ENCODE measurements at places on chromosomes 5 and 9.

GRCh38 chr5:163512526-163512925 lies 7.1 kb downstream of the MAT2B start:
- no peak for DNase-seq

DNA sequence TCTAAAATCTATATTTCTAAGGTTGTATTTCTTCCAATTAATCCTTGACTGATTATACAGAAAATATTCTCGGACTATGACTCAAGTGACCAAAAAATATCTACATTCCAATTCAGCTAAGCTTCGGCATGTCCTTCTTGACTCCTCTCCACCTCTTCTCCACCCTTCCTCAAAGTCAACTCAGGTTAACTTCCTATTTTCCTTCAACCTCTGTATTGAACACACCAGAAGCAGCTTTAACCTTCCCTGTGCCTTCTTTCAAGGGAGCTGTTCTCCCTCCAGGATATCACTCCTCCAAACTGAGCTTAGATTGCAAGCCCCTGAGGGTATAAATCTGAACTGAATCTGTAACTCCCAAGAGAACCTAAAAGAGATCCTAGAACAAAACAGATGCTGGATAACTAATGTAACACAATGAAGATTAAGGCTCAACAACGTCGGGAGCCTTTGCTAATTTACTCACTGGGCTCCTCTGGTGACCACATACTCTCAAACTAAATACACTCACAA lies 1.1 kb downstream of the SLCO4C1 start:
- no peak for DNase-seq

DNA sequence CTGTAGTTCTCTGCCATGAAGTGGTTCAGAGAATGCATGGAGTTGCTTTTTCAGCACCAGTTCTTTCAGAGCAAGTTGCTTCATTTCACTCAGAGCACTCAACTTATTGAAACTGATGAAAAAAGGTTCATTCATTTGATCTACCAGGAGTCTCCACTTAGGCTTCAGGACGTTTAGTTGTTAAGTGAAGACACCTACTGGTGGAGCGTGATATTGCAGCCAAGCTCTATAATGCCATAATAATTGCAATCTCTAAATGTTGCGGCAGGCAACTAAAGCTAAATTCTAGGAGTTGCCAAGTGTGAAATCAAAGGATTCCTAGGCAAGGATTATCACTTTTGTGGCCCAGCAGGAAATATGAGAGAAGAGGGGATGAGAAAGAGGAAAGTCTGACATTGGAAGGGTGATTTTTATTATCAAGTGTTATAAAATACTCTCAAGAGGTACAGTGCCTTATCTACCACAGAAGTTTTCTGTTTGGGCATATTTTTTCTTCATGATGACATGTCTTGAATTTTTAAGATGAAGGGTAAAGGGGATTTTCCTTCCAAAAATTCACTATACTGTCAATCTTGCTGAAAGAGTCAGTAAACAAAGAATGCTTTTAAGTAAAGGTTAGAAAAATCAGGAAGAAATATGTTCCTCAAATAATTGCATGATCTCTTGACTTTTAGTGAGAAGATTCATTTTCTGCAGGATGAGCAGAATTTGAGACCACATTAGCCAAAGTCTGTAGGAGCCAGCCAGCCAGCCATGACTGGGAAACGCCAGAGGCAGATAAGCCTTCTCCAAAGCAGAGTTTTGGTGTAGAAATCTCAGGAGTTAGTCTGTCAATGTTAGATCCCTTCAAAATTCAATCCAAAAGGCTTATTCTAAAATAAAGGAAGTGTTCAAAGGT lies 83.4 kb downstream of the SH3PXD2B start:
- DNase-seq, result no peak

GRCh38 chr9:116774421-116775180 lies 87.5 kb downstream of the TRIM32 start:
- DNase-seq, result no peak

DNA sequence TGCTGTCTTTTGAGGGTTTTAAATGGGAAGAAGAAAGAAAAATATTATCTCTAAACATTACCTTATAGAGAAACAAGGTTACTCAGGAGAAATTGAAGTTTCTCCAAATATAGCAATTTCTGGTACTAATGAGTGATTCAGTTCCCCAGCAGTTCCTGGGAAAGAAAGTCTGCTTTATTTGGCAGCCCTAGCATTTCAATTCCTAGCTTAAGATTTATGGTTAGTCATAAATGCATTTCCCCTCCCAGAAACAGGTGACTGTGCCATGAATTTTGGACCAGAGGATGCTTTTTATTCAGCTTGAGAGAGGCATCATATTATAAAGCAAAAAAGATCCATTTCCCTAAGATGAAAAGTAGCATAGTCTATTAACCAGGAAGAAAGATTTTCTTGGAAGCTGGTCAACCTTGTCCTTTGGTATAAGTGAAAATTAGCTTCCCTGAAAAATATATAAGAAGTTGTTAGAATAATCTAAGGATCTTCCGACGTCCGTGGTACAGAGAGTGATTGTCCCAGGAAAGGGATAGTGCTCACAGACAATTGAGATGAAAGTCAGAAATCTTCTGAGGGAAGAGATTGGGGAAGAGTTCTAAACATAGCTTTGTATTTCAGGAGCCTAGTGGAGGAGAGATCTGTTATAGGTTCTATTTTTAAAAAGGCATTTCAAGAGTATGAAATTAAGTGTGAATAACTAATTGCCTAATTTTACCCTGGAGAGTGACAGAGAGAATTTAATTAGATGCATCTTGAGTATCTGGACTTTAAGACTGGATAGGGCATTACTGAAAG lies 164.9 kb downstream of the ESM1 start:
- no peak for DNase-seq

DNA sequence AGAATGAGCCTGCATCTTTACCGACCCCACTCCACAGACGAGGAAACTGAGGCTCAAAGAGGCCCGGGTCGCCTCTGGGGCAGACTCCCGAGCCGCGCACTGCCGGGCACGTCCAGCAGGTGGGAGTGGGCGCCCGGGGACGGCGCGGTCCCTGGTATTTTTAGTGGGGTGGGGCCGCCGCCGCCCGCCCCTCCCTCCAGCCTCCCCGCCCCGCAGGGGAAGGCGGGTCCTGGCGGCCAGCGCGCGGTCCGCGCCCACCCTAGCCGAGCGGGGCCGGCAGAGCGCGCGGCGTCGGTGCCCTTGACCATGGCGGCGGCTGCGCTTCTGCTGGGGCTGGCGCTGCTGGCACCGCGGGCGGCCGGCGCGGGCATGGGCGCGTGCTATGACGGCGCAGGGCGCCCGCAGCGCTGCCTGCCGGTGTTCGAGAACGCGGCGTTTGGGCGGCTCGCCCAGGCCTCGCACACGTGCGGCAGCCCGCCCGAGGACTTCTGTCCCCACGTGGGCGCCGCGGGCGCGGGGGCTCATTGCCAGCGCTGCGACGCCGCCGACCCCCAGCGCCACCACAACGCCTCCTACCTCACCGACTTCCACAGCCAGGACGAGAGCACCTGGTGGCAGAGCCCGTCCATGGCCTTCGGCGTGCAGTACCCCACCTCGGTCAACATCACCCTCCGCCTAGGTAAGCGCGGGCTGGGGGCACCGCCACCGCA lies at the start of gene LAMC3:
Gene LAMC3, plus strand, starts transcription at position 266 of the 710 bp plus-strand sequence. Its CDS starts 41 bp downstream, at position 307.
- no peak for DNase-seq

DNA sequence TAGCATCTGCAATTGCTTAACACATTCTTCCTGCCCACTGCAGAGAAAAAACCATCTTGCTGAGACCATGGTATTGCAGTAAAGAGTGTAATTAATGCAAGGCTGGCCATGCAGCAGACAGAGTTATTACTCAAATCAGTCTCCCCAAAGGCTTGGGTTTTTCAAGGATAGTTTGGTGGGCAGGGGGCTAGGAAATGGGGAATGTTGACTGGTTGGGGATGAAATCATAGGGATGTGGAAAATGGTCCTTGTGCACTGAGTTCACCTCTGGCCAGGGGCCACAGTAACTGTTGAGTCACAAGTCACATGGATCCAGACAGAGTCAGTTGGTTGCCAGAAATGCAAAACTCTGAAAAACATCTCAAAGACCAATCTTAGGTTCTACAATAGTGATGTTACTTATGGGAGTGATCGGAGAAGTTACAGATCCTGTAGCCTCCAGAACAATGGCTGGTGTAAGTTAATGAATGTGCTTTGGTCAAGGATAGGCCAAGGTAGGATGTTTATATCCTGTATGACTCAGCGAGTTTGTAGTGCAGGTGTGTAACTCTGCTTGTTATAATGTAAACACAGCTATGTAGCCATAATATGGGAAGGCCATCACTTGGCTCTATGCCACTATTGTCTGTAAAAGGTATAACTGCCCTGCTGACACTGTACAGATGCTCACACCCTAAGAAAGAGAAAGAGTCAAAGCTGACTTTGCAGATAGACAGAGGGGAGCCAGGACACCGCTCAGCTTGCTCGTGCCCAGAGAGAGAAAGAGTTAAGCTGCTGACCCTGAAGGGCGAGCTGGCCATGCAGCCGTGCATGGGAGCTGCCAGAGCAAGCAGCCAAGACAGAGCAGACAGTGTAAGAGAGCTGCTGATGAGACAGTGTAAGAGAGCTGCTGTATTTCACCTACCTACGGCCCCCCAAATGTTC lies 27.2 kb downstream of the C9orf152 start:
- peak; percentile 32 for DNase-seq

- DNase-seq, result no peak
Observed at GRCh38 chr5:154369682-154370081, 76.1 kb upstream of the SAP30L start.

GRCh38 chr9:14987858-14988257 lies 77.6 kb upstream of the FREM1 start:
- DNase-seq, result no peak

DNA sequence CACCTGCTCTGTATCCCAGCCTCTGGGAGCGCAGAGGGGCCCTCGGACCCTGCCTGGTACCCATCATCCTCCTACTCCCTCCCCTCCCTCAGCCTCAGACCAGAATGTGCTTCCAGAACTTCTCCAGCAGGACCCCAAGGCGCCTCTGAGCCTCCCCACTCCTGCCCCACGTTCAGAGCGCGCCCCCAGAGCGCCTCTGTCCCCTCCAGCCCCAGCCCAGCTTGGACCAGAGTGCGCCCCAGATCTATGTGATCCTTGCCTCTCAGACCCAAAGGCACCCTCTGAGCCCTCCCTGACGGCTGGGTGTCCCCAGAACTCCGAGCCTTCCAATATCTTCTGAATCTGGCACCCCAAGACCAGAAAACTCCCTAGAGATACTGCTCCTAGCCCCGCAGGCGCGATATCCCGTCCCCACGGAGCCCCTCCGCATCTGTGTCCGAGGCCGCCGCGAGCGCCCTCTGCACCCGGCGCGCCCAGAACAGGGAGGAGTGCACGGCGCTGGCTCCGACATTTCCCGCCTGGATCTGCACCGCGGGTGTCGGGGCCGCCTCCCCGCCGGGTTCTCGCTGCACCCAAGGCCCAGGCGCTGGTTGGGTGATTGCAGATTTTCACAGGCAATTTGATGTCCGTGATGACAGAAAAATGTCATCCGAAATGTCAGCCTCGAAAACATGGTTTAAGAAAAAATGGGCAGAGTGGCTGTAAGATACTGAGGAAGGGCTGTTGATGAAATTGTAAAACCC lies 522 bp downstream of the BHMT start:
- no peak for DNase-seq

DNA sequence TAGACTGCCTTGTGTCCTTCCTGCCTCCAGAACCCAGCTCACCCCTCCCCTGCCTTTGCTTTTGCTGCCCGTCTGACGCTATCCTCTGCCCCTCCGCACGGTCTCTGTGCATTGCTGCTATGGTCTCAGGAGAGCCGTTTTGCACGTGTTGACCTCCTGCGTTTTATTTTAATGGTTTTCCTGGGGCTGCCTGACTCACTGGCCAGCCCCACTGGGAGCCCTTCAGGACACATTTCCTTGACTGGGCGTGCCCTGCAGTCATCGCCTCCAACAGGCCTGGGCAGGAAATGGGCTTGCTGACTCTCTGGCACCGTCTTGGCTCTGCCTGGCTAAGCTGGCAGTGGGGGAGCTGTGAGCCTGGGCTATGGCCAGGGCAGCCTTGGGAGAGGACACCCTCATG lies 17.9 kb upstream of the ASS1 start:
- no peak for DNase-seq

- DNase-seq, result no peak
Observed at GRCh38 chr5:117487556-117487955, 912.9 kb upstream of the SEMA6A start.

DNA sequence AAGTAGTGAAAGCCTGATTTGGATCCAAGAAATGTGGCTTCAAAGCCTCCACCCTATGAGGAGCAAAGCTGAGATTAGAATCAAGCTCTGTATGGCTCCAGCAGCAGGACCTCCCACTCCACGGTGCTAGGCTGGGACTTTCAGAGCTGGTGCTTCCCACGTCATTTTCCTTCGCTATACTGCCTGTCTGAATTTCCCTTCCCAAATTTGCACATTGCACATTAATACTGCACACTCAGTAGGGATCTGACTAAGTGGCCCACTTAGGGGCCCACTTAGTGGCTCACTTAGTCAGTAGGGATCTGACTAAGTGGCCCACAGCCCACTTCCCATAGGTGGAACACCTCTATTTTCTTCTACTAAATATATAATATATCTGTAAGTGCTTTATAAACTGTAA lies 14.1 kb upstream of the SPDL1 start:
- no peak for DNase-seq

DNA sequence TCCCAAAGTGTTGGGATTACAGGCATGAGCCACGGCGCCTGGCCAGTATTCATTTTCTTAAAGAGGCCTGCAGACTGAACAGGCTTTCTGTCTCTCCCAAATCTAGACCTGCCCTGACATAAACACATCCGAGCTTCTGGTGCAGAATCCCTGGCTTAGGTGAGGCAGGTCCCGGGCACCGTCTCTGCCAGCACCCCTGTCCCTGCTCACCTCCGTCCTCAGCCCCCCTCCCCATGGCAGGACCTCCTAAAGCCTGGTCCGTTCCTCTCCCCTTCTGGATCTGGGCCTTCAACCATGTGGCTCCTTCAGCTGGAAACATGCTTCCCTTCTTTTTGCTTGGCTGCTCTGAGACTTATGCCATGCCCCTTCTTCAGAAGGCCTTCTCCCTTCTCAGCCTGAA lies 22.7 kb upstream of the RXRA start:
- no peak for DNase-seq

GRCh38 chr9:88938189-88938588 lies 53.1 kb upstream of the S1PR3 start:
- DNase-seq, result no peak

DNA sequence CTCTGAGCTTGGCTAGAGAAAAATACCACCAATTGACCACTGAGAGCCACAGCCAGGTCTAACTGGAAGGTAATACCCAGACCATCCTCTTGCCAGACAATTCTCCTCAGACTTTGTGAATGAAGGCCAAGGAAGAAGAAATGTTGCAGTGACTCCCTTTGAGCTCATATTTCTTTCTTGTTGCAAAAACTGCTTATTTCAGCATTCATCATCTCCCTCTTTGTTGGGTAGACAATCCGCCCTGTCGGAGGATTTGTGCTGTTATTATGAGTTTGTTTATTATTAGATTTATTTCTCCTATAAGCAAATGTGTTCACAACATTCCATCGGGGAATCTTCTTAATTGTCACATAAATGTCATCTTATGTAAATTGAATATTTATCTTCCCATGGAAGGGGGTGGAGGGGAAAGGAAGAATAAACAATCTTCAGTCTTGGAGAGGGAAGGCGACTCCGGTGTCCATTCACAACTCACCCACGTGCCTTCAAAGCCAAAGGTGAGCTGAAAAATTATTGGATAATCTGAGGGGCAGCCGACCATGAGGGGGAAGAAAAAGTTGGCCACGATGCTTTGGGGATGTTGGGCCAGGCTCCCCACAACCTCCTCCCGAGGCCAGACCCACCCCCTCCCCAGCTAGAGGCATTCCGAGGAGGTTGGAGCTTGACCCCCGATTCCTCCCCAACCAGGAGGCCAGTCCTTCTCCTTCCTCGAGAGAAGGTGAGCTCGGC lies 1.8 kb upstream of the JADE2 start:
- no peak for DNase-seq

GRCh38 chr5:174606153-174606552 lies 118.2 kb upstream of the MSX2 start:
- DNase-seq, result no peak

Data from Panc1 (cell line).